ENCODE measurements at places on chromosomes 3 and 15.
A peak's percentile ranks its signal among the peaks of the same experiment; 100 is the strongest.

GRCh38 chr3:72997421-72997961, 880 bp downstream of the PPP4R2 start:
- no peak for DNase-seq

GRCh38 chr3:172939651-172940293, 189.2 kb downstream of the ECT2 start:
- DNase-seq, result no peak

DNA sequence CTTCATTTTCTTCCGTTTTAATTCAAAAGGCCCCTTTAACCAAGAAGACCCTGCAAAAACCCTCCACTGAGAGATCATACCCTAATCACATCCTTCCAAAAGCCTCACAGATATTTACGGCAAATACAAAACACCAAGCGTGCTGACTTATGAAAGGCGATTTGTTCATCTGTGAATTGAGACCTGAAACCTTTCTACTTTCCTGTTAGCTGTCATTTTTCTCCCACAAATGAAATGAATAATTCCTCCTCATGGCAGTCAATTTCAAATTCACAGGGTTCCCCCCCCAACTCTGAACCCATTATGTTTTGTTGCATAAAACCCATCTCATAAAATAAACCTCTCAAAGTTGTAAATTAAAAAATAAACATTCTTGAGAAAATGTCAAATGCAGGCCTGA, 149.6 kb downstream of the PDZRN3 start:
- DNase-seq, result no peak

GRCh38 chr15:69583626-69584025, 131.0 kb downstream of the RPLP1 start:
- DNase-seq, result no peak

DNA sequence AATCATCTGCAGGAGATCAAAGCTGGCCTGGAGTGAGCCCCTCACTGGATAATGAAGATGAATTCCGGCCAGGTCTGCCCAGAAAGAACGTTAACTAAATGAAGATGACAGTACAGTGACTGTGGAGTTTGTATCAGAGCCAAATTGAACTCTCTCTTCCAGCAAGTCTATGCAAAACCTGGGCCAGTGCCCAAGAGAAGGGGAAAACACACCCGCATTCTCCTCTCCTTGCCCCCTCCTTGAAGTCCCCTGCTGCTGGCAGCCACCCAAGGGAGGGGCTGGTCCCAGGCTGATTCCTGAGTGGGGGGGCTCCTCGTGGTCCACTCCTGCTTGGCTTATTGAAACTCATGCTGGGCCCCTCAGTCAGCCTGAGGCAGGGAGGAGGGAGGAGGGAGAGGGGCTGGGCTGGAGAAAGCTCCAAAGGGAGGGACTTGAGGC, 155.7 kb downstream of the RAB11A start:
- no peak for DNase-seq

GRCh38 chr15:73753250-73754130, at the start of gene INSYN1:
Gene INSYN1, minus strand, starts transcription at chr15:73753351. Its CDS starts 2,221 bp downstream, at chr15:73751130.
- peak; percentile 85 for DNase-seq

GRCh38 chr15:64429448-64429847, 30.9 kb upstream of the ZNF609 start:
- DNase-seq, result no peak

- DNase-seq, result no peak
Observed at GRCh38 chr3:28343144-28343543, 5.4 kb upstream of the ZCWPW2 start.

DNA sequence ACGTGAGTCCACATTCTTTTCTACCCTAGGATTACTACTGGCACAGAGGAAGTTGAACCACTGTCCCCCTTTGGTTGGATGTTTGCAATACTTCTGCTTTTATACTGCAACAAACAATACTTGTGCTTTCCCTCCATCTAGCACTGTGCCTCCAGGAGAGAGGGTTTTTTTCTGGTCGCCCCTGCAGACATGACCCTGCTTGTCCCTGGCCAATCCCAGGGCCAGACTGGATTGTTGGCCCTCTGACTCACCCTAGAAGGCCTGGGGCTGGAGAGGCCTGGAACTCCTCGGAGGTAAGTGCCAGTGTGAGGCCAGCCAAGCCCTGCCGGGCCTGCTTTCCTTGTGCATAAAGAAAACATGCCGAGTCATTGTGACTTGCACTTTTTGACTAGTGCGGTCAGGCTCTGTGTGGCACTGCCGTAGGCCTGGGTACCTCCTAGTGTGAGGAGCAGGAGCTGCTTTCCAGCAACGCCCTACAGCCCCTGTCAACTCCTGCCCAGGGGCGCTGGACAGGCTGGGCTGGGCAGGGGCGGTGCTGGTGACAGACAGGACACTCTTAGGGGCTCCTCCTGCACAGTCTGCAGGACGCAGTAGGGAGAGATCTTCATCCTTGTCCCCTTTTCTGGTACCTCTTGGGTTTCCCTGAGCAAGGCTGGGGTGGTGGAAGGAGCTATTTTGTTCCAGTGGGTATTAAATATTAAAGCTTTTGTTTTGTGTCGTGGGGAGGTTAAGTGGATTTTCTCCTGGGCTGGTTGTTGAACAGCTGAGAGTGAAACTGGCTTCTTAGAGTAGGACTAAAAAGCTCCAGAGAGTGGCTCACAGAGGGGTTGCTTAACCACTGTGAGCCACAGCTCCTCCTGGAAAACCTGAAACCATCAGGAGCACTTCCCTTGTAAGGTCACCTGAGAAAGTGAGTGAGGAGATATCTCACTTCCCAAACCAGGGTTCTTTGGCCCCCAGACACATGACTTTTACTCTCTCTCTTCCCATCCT, 14.4 kb upstream of the TKT start:
- DNase-seq, result peak; percentile 89

All from left ventricle myocardium superior (tissue), 1 donor.